ENCODE measurements at places on chromosomes 3 and 15.

DNA sequence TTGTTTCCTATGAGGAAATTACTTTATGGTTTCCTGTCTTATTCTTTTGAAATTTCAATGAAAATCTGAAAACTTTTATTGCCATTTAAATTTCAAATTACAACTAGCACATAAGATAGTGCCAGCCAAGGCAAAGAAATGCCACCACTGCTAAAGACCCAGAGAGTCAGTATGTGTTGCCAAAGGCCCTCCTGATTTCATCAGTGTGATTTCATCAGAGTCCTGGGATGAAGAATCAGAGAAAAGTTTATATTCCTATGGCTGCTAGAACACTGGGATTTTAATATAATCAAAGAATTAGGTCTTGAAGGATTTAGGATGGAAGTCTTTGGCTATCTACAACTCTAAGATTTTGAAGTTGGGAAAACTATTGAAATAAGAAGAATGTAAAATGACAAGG is 434.2 kb upstream of the CCDC54 start:
- no peak for DNase-seq

- no peak for DNase-seq
These were observed 92.6 kb downstream of the CHD2 start for GRCh38 chr15:92992720-92993119.

DNA sequence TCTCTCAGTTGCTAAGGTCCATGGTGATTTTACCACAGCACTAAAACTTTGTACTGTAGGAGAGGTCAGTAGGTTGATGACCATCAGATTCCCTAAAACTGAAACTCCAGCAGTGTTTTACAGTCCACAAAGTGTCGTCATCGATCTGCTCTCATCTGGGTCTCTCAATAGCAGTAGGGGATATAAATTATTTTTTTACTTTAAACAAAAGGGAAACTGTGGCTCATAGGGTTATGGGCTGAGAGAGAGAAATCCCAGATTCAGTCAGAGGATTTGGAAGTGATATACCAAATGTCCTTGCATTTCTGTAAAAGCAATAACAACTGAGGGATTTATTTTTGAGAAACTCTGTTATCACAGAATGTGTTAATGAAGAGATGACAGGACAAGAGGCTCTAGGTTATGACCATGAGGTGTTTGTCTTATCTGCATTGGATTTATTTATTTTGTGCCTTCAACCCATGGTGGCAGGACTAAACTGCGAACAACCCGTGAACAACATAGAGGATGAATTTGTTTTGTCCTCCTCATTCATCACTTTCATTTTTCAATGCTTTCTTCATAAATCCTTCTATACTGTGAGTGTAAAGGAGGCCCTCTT is 869.7 kb downstream of the OTOL1 start:
- DNase-seq = no peak

- DNase-seq = no peak
These were observed 625 bp upstream of the RBM15B start for GRCh38 chr3:51390246-51391074.

- no peak for DNase-seq
These were observed 248.3 kb downstream of the WDR72 start for GRCh38 chr15:53511175-53511574.
